Suprapubic skin (tissue), 4 donors: ENCODE measurements at places on chromosomes 11 and 22.
A peak's percentile ranks its signal among the peaks of the same experiment; 100 is the strongest.

GRCh38 chr22:43534916-43535315 lies 123.1 kb downstream of the MPPED1 start:
- no peak for DNase-seq

- no peak for DNase-seq
These were observed 53.9 kb downstream of the NOX4 start for GRCh38 chr11:89437317-89437716.

DNA sequence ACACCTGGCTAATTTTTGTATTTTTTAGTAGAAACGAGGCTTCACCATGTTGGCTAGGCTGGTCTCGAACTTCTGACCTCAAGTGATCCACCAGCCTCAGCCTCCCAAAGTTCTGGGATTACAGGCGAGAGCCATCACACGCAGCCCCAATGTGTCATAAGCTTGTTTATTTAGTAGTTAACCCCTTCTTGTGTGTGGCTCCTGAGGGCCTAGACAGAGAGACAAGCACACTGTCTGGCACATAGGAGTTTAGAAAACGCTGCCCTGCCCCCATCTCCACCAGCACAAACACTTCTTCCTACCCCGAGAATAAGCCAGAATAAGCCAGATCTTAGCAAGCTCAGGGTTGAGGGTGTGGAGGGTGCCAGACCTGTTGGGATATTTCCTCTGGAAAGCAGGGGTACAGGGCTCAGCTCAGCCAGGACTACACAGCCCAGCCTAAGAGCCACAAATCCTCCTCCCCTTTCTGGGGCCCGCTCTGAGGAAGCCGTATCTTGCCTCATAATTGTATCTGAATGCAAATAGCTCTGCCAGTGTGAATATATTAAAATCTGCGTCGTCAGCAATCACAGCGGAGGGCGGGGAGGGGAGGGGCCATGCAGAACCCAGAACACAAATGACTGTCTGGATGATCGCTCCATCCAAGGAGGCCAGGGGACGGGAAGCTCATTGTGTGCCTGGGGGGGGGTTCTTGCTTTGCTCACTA lies 247.3 kb downstream of the MN1 start:
- no peak for DNase-seq

- no peak for DNase-seq
These were observed 33.0 kb upstream of the MYOD1 start for GRCh38 chr11:17686231-17686980.

- no peak for DNase-seq
These were observed 43.3 kb downstream of the NOX4 start for GRCh38 chr11:89447845-89448244.

DNA sequence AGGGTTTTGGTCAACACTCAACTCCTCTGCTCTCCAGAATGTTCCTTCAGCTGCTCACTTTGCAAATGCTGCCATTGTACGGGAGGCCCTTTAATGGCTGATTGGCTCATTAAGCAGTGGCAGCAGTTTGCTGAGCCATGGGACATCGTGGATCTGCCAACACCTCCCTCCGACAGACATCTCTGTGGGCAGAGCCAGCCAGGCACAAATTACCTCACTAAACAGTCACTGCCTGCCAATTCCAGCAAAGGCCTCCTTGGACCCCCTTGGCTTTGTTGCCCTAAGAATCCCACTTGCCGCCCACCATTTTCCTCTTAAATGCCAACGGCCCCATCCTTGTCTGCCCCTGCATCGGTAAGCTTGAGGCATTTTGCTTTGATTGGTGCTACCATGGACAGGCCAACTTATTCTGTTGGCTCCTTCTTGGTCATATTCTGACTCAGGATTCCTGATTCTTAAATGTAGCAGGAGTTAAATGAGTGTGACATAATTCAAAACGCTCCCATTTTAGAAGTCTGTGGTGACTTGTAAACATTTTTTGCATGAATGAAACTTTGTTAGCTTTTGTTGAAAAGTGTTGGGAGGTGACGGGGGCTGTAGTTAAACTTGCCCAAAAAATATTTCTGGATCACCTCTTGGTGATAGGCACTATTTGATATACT lies 57.5 kb upstream of the LMO2 start:
- DNase-seq: no peak

DNA sequence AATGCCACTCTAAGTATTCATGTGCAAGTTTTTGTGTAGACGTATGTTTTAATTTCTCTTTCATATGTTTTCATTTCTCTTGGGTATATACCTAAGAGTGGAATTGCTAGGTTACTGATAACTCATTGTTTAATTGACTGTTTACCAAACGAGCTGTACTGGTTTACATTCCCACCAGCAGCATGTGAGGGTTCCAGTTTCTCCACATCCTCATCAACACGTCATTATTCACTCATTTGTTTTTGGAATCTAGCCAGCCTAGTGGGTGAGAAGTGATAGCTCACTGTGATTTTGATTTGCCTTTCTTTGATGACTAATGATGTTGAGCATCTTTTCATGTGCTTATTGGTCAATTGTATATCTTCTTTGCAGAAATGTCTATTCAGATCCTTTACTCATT lies 4.0 kb downstream of the ANKRD13D start:
- peak; percentile 6 for DNase-seq

- no peak for DNase-seq
These were observed 37.5 kb upstream of the SLC22A25 start for GRCh38 chr11:63280920-63281319.

GRCh38 chr11:65246506-65246905 lies 15.3 kb upstream of the POLA2 start:
- DNase-seq: no peak

DNA sequence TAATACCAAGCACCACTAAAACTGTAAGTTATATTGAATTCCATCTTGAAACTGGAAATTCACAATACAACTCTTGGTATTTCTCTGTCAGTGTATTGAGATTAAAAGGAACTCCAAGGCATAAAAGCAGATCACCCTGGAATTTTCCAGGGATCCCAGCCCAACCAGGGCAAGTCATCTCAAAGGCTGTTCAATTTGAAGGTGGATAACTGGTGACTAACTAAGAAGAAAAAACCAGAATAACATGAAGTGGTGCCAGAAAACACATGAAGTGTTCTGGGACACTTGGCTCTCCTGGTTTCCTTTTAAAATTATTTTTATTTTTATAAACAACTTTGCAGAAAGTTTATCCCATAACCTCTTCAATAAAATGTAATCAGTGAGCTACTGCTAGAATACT lies 7.8 kb upstream of the BMAL1 start:
- DNase-seq: no peak

GRCh38 chr22:48823941-48824340 lies 1003.7 kb downstream of the BRD1 start:
- peak; percentile 35 for DNase-seq

- DNase-seq: no peak
These were observed 22.6 kb downstream of the ACO2 start for GRCh38 chr22:41491374-41492100.

DNA sequence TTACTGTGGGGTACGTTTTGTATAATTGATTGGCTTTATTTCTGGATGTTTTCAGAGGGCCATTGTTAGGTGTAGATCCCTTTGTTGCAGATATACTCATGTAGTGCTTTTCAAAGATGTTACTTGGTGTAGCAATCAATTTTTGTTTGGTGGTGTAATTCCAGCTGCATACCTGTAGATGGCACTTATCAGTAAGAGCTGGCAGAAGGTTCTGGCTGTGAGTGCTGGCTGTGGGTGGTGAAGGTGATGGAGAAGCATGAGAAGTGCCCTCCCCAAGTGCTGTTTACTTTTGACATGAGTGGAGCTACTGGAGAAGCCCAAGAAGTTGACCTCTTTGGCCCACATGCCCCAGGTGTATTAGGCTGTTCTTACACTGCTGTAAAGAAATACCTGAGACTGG lies 1074.9 kb downstream of the FAM181B start:
- no peak for DNase-seq

DNA sequence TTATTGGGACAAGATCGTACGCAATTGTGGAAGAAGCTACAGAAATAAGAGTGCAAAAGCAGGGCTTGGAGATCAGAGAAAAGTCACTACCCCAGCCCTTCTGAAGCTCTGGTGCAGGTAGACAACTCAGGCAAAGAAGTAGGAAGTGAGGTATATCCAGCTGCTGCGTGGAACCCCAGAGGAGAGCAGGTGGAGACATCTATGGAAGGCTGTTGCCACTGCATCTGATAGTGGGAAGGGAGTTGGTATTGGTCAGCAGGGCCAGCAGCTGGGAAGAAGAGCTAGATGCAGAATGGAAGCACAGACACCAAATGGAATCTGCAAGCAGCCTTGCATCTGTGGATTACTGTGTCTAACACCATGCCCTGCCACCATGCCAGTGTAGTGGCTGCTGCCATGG lies 165.1 kb downstream of the WNT11 start:
- DNase-seq: no peak

DNA sequence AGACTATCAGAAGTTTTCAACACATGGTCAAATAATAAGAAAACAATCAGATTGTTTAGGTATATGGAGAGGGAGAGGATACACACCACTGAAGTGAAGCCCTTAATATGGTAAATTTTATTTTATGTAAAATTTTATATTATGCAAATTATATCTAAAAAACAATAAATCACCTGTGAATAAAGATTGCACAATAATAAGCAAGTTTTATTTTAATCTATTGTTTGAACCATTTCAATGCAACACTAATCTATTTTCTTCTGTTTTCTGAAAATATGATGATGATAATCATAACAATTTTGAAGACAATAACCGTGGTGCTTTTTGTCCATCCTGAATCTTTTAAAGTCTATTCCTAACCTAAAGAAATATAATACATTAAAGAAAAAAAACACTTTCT lies 1473.5 kb upstream of the TENM4 start:
- DNase-seq: no peak

DNA sequence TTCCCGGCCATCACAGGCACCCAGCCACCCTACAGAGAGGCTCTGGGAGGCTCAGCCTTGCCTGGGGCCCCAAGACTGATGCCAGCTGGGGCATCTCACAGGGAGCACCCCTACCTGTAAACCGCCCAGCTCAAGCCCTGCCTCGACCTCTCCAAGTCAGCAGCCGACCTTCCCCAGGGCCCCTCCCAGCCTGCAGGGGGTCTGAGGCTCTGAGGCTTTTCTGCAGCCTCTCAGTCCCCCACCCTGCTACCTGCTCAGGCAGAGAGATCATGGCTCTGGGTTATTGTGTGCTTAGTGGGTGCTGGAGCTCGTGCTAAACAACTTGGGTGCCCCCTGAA lies 23.1 kb upstream of the RTN4R start:
- no peak for DNase-seq
